Thoracic aorta (tissue), 2 donors: ENCODE measurements at places on chromosomes 11 and 22.

- no peak for DNase-seq
Measured at GRCh38 chr11:11966354-11966741, 42.1 kb downstream of the DKK3 start.

DNA sequence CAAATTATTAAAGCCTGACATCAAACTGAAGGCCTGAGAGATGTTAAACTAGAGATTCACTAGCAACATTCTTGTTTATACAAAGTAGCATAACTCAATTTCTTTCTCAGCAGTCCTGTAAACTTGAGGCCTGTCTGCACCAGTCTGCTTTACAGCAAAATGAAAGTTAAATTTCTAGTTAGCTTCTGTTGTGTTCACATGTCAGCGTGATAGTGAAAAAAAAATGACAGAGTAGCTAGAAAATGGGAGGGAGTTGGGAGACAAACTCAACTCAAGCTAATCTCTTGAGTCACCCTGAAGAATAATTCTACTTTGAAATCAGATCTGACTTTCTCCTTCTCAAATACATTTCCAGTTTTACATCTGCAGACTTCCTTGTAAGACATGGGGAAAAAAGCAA, 6.5 kb downstream of the RBFOX2 start:
- DNase-seq: no peak

DNA sequence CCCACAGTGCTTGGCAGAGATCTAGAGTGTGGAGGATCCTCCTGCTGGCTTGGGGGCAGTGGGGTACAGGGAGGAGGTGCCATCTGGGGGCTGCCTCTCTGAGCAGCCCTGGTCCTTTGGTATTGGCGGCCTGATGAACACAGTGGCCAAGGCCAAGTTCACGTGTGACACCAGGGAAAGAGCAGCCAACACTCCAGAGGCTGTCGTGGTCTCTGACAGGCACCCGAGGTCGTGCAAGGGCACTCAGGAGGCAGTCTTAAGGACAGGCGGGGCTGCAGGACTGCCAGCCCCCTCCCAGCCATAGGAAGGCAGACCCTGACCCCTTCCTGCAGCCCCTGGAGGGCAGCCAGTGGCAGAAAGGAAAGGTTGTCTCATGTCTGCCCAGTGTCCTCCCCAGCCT, 30.7 kb downstream of the PHF21B start:
- DNase-seq: no peak

DNA sequence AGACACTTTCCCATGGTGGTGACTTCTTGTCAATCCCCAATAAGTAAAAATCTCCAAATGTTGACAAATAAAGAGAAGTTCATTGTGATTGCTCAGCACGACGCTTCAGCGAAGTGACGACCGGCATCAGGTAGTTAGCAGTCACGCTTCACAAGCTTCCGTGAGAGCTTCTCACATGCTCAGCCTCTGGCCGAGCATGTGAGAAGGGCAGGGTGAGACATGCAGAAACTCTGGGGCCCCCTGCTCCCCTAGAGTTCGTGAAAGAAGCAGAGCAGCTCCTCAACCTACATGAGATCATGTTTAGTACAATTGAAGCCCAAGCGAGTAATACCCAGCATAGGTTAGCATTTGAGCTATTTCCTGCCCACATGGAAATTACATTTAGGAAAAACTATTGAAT, 4.4 kb upstream of the C11orf16 start:
- no peak for DNase-seq
